Spinal cord (tissue), 10 donors: ENCODE measurements at places on chromosomes 1 and 21. TPM values are rescaled to one million over a fixed set of nuclear protein-coding genes. Genes with fewer than 3 reads are reported as not detected.

GRCh38 chr21:41497788-41498187 is 10.2 kb downstream of the TMPRSS2 start:
- H3K4me1 ChIP-seq = no peaks in the 10 kb centered on the region
- DNase-seq = no peak
- no peak overlapping the region for H3K27ac ChIP-seq
- no peaks in the 10 kb centered on the region for H3K27me3 ChIP-seq

DNA sequence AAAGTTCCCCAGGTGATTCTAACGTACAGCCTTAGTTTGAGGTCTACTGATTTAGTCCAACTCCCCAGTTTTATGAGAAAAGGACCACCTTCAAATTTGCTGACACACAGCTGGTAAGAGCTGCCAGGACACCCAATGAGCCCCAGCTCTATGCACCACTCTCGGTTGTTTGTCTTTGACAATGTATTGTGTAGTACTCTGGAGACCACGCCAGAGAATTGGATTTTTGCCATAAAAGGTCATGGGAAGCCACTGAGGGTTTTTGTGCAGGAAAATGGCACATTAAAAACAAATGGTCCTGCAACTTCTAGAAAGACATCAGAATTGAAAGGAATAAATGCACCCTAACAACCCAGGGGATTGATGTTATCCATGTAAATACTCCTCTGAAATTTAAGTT is 7.1 kb upstream of the IER5 start:
- H3K27ac ChIP-seq = no peak overlapping the region
- H3K36me3 ChIP-seq = no peaks in the 10 kb centered on the region
- peaks cover 2% of the 10 kb centered on the region for H3K27me3 ChIP-seq
- H3K4me3 ChIP-seq = no peak overlapping the region
- DNase-seq = no peak

The RBP7 gene
- 3.4 TPM for total RNA-seq

GRCh38 chr1:29736582-29737188 is 500.4 kb downstream of the PTPRU start:
- no peak overlapping the region for H3K4me3 ChIP-seq
- H3K27me3 ChIP-seq = no peaks in the 10 kb centered on the region
- no peak overlapping the region for H3K27ac ChIP-seq
- H3K4me1 ChIP-seq = no peaks in the 10 kb centered on the region

GRCh38 chr1:221272940-221273339 is 393.7 kb downstream of the HLX start:
- no peaks in the 10 kb centered on the region for H3K36me3 ChIP-seq
- H3K4me3 ChIP-seq = no peak overlapping the region
- H3K27ac ChIP-seq = no peak overlapping the region
- no peaks in the 10 kb centered on the region for H3K4me1 ChIP-seq
- no peak for DNase-seq
- no peaks in the 10 kb centered on the region for H3K27me3 ChIP-seq

DNA sequence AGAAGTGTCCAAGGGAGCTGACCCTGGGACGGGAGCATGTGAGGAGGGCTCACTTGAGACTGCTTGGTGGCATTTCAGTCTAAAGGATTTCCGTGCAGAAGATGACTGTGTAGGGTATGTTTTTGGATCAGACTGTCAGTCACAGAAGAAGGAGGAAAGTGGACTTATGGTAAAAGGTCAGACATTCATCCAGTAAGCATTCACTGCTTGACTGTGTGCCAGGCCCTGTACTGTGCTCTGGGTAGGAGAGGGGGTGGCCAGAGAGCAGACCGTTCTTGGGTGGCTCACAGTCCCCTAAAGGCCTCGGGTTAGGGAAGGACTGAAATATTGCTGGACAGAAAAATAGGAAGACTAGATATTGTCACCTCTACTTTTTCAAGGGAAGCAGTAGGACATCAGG is 2.1 kb upstream of the SERINC2 start:
- no peak overlapping the region for H3K27ac ChIP-seq
- H3K4me1 ChIP-seq = peaks cover 22% of the 10 kb centered on the region
- no peak overlapping the region for H3K4me3 ChIP-seq
- H3K27me3 ChIP-seq = peaks cover 16% of the 10 kb centered on the region
- no peak for DNase-seq

- H3K4me3 ChIP-seq = no peak overlapping the region
- H3K36me3 ChIP-seq = no peaks in the 10 kb centered on the region
- H3K4me1 ChIP-seq = peaks cover 8% of the 10 kb centered on the region
- no peak overlapping the region for H3K27ac ChIP-seq
- H3K27me3 ChIP-seq = no peaks in the 10 kb centered on the region
Measured at GRCh38 chr1:57599236-57599994, 175.6 kb upstream of the DAB1 start.

The TMOD4 gene
- not detected for total RNA-seq

GRCh38 chr1:184629266-184629665 is 125.4 kb downstream of the EDEM3 start:
- no peak for DNase-seq
- peaks cover 10% of the 10 kb centered on the region for H3K4me1 ChIP-seq
- H3K36me3 ChIP-seq = no peaks in the 10 kb centered on the region

DNA sequence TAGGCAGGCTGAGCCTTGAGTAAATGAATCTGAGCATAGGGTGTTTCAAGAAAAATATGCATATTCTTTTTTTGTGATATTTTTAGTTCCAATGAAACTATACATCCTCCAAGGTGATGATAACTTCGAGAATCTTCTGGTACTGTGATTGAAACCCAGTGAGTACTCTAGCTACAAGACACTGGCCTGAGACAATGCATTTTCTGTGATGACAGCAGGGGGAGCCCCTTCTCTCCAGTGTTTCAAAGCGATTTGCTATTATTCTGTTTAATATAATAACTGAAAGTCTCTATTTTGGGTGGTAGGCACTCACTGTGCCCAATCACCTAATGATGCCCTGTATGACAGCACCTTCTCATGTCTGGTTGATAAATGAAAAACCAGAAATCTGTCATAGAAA is 12.1 kb downstream of the IRF2BP2 start:
- H3K27ac ChIP-seq = no peak overlapping the region
- no peaks in the 10 kb centered on the region for H3K27me3 ChIP-seq
- H3K4me1 ChIP-seq = peaks cover 15% of the 10 kb centered on the region
- H3K4me3 ChIP-seq = no peak overlapping the region
- no peaks in the 10 kb centered on the region for H3K36me3 ChIP-seq
- DNase-seq = no peak

- H3K27me3 ChIP-seq = no peaks in the 10 kb centered on the region
- H3K36me3 ChIP-seq = no peaks in the 10 kb centered on the region
- no peak overlapping the region for H3K4me3 ChIP-seq
- no peak overlapping the region for H3K27ac ChIP-seq
- no peak for DNase-seq
Measured at GRCh38 chr1:229040630-229041358, 230.1 kb upstream of the RAB4A start.

- H3K27me3 ChIP-seq = peaks cover 41% of the 10 kb centered on the region
- H3K27ac ChIP-seq = no peak overlapping the region
- DNase-seq = no peak
- H3K36me3 ChIP-seq = no peaks in the 10 kb centered on the region
Measured at GRCh38 chr1:111205714-111206050, 5.2 kb upstream of the DENND2D start.

GRCh38 chr1:232722626-232723025 is 82.6 kb upstream of the MAP10 start:
- H3K4me1 ChIP-seq = no peaks in the 10 kb centered on the region
- H3K4me3 ChIP-seq = no peak overlapping the region
- no peaks in the 10 kb centered on the region for H3K36me3 ChIP-seq
- no peaks in the 10 kb centered on the region for H3K27me3 ChIP-seq
- H3K27ac ChIP-seq = no peak overlapping the region

DNA sequence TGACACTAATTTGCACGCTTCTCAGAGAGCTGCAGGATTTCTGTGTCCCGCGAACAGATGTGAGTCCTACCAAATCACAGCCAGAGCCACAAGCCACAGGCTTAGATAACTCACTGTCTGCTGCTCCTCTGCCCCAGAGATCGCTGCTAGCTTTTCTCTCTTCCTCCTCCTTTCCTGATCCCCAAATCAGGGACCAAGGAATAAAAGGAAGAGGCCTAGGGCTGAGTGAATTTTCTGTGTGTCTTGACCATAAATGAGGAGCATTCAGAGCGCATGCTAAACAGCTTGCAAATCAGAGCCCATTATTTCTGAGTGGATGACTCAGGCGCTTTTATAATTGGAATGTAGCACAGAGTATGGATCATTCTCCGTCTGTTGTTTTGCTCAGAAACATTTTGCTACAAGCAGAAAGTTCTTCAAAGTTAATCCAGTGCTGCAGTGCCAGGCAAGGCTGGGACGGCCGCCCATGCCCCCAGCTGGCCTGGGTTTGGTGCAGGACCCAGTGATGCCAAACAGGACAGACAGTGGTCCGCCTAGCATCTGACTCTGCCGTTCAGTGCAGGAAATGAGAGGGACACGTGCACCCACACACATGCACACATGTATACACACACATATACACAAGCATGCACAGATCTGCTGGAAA is 38.2 kb downstream of the KCNAB2 start:
- no peak overlapping the region for H3K4me3 ChIP-seq
- no peak overlapping the region for H3K27ac ChIP-seq
- peak; percentile 88 for DNase-seq
- H3K36me3 ChIP-seq = peaks cover 27% of the 10 kb centered on the region

The CHRNB2 gene
- 5.8 TPM for total RNA-seq
